ENCODE measurements at places on chromosomes 7 and 10. TPM values are rescaled to one million over a fixed set of nuclear protein-coding genes. Genes with fewer than 3 reads are reported as not detected.

TLX1 gene
- total RNA-seq: not detected

AKR1C8 gene
- 0.80 TPM for total RNA-seq

OR2A5 gene
- not detected for total RNA-seq

TET1 gene
- total RNA-seq: 0.43 TPM

SPDYE17 gene
- total RNA-seq: not detected

OR2A42 gene
- not detected for total RNA-seq
